T-helper 2 cell treated with Interferon-gamma antibody and Interleukin-4, amounts not matched to agents 5 μg/mL and 100 μg/mL, for 36 hours (primary cell): ENCODE measurements at places on chromosomes 4 and X.

- DNase-seq, result no peak
Observed at GRCh38 chr4:88919056-88919455, 137.9 kb downstream of the FAM13A start.

- no peak for DNase-seq
Observed at GRCh38 chrX:108468486-108468885, 28.8 kb downstream of the COL4A5 start.

DNA sequence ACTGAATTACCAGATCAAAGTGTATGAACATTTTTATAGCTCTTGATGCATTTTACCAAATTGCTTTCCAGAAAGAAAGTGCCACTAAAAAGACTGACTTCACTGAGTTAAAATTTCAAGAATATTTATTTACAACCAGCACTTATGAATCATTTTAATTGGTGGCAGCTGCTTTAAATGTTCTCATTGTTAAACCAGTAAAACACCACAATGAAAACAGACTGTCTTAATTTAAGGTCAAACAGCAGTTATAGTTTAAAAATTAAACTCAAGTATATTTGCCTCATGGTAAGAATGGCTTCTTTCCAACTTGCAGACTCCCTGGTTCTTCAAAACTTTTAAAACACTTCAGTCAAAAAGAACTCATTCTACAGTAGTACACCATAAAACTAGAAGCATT lies 36.9 kb downstream of the AMMECR1 start:
- DNase-seq, result no peak

- DNase-seq, result no peak
Observed at GRCh38 chr4:165788686-165789463, 84.2 kb upstream of the TLL1 start.

DNA sequence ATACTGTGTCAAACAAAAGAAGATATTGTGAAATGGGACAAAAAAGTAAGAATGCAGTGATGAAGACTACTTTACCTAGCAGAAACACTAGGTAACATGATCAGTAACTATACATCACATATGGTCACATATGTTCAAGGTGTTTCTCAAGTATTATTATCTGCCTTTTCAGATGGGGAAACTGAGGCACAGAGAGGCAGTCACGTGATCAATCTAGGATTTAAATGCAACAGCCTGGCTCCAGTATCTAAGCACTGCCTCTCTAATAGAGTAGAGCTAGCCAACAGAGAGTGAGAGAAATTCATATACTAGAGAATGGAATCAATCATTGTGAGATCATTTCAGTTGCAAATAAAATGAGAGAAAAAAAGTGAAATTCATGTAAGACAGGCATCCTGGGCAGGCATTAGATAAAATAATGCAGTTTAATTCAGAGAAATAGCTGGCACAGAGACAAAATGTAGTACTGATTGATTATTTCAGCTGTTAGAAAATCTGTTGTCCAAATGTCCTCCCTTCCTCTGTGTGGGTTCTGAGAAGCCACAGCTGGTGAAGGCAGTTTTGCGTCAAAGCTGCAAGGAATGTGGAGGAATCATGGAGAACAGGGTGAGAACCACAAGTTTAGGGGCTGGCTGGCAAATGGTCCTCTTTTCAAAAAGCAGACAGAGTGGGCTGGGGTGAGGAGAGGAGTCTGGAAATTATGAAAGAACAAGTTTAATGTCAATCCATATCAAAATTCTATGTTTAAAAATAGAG lies 26.0 kb downstream of the SMIM43 start:
- DNase-seq, result no peak

DNA sequence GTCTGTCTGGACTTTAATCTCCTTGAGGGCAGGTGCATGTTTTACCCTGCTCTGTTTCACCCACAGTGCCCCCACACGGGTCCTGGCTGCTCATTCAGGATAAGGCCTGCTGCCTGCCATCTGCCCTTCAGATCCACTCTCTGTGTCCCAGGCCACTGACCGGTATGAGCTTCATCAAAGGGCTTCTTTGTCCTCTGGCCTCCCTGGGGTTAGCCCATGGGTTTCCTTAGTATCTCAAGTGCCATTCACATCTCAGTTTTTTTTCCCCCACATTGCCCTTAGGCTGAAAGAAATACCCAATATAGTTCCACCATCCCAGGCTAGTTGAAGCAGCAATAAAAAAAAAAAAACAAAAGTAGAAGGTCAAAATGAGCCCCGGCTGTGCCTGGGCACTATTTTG lies 9.3 kb downstream of the CD99L2 start:
- no peak for DNase-seq

GRCh38 chr4:61201561-61201960 lies 1.4 kb downstream of the ADGRL3 start:
- DNase-seq, result no peak

DNA sequence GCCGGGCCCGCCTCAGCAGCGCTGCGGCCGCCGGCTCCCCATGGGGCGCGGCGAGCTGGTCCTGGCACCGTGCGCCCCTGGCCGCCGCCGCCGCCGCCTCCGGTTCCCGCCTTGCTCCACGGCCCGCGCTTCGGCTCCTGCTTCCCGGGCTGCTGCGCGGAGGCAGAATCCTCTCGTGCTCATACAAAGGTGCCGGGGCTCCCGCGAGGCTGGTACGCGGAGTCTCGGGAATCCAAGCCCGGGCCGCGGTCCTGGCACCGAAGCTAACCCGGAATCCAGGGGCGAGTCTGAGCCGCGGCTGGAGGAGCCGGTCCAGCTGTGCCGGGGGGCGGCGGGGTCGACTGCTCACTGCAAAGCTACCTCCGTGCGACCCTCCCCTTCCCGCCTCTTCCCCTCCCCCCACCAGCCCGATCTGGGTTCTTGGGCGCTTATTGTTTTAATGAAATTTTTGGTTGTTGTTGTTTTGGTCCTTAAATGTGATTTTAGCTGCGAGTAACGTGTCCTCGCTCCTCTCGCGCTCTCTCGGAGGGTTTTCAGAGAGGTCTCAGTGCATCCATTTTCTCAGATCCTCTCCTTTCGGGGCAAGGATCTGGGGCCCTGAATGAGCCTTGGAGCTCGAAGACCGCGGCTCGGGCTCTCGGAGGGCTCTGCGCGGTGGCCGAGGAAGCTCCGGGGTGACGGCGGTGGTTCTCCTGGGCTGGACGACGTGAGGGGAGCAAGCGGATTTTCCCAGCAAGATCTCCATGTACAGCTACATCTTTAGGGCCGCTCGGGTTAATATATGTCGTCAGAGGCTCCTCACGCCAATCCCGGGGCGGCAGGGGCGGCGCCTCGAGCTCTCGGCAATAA lies at the start of gene HAND2:
Gene HAND2 (minus strand): TSS at position 753 of the 849 bp plus-strand sequence. CDS start 940 bp downstream, outside the sequence.
- no peak for DNase-seq

GRCh38 chr4:10096201-10096977 lies 20.2 kb downstream of the WDR1 start:
- DNase-seq, result peak; percentile 85

- no peak for DNase-seq
Observed at GRCh38 chrX:78119521-78120227, 15.6 kb downstream of the PGK1 start.

DNA sequence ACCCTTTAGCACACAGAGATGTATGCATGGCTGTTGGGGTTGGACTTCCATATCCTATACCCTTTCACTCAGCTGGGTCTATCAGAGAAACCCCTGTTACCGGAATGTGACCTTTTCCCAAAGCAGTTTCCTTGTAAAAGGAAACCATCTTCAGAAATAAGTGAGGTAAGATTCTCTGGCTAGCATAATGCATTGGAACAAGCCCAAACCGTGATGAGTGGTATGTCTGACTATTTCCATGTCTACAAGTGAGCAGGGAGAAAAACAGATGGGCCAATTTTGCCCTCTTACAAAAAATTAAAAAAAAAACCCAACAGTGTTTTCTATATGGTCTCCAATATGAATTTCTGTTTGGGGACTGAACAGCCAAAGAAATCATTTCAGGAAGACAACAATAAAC lies 283.9 kb downstream of the SMARCA1 start:
- DNase-seq, result no peak

DNA sequence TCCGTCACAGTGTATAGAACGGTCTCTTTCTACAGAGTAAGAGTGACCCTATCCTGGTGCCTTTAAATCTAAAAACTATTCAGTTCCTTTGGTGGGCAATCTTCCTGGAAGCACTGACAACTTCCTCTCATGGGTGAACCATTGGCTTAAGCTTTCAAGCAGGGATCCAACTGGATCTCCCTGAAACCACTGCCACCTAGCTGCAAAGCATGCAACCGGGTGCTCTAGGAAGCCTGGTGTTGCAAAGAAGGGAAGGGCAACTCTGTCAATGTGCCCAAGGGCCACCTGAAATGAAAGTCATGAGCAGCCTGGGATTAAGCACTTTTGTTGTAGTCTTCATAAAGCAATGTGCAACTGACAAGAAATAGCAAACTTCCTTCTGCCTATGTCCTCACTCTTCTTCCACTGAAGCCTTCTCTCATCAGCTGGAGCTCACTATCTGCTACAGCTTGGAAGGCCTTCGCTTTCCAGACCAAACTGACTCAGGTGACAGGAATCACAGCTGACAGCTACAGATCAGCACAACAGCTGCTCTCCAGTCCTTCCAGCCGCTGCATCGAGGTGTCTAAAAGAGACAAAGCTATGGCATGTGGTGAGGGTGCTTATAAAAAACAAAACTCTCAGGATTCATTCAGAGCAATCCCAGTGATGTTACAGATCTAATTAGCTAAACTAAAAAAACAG lies 46.1 kb downstream of the SETD7 start:
- DNase-seq, result no peak

DNA sequence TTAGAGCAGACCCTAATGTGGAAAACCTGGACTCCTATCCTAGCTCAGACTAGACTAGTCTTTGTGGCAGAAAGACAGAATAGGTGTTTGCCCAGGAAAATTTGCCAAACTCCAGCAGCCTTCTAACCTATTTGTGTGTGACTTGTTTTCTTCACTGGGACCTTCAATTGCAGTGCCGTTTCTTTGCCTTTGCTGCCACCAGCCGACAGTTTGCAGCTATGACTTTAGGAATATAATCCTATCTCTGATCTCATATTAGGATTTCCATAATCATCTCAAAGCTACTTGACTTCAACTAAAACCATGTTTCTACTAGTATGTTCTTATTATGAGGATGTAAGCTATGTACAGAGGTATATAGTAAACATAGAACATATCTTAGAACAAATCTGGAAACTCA lies 60.2 kb upstream of the PGAM4 start:
- no peak for DNase-seq

GRCh38 chr4:15233626-15234025 lies 194.2 kb upstream of the C1QTNF7 start:
- DNase-seq, result peak; percentile 23

- DNase-seq, result peak; percentile 40
Observed at GRCh38 chr4:102819588-102820365, 7.6 kb downstream of the UBE2D3 start.

- no peak for DNase-seq
Observed at GRCh38 chr4:77376788-77377460, 219.9 kb downstream of the CCNG2 start.

DNA sequence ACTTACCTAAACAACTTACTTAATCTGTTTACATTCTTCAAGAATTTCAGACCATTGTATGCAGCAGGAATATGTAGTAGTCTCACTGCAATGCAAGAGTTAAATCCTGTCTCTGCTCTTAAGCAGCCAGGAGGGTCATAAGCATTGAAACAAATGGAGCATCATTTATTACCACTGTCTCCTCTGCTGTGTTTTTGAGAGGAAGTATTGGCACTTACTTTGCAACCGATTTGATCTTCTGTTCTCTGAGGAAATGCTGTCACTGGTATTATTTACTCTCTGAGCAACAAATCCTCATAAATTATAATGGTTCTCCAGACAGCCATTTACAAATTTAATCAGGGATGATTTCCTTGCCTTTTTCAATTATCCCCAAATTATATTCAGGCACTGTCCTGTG lies 1367.1 kb downstream of the STIM2 start:
- no peak for DNase-seq

DNA sequence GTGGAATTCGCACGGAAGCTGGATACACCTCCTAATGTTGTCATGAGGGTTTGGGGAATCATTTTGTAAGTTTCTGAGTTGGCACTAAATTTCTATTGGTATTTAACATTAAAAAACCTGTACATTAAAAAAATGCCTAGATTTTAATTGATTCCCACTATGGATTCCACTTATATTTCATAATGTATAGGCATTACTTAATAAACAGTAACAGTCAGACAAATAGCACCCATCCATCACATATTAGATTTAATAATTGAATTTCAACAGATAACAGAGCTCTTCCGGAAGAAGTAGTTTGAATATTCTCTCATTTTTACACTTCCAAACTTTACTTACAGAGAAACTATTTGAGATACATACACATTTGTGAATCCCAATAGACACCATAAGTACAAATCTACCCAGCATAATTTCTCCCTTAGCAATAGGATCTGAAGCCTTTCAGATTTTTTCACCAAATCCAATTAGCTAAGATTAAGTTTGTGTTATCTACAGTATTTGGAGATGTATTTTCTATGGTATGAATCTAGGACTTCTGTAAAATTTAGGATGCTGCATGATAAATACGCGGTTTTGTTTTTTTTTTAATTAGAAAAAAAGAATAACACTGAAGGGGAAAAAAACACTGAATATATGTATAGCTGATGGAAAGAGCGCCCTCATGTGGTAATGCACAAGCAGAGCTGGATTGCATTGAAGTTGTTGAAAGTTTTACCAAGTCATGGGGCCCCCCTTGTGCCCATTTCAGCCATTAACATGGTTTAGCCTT lies 12.2 kb upstream of the ODAM start:
- no peak for DNase-seq

DNA sequence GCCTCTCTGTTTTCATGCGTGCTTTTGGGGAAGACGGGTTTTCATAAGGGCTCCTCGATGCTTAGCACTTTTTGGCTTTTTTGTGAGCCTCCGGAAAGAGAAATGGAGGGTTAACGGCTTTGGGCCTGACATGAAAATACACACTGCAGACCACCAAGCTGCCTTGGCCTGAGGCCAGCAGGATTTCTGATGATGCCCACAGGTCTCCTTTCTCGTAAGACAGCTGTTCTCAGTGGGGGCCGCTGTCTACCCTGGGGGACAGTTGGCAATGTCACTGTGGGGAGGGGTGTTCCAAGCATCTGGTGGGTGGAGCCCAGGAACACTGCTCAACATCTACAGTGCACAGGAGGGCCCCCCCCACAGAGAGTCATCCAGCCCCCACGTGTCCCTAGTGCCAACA lies 29.4 kb upstream of the CLDN34 start:
- no peak for DNase-seq

DNA sequence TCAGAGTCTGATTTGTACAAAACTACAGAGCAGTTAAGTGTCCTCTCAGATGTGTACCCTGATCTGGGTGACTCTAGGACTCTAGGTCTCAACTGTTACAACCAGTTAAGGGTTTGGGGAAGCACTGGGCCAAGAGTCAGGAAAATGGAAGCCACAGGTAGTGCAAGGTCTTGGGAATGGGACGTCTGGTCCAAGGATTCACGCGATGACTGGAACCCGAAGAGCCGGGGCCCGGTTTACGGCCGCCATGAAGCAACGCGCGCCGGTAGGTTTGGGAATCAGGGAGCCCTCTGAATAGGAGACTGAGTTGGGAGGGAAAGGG lies 321 bp upstream of the HPRT1 start:
- DNase-seq, result no peak

- DNase-seq, result no peak
Observed at GRCh38 chrX:33808636-33809035, 323.5 kb downstream of the FAM47A start.

DNA sequence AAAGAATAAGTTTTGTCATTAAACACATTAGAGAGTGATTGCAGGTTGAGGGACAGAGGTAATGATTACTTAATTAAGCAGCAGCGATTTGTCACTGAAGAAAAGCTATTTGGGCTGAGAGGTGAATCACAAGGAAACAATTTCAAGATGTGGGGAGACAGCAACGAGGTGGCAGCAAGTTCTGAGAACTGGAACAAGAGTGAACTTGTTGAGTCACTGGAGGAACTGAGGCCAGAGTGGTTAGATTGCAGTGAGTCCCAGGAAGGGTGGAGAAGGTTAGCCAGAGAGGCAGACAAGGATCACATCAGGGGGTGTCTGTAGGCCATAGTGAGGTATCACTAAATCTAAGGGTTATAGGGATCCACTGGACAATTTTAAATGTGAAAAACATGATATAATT lies 57.9 kb upstream of the TMPRSS11A start:
- peak; percentile 6 for DNase-seq
